ENCODE measurements at places on chromosomes 7 and 10.

DNA sequence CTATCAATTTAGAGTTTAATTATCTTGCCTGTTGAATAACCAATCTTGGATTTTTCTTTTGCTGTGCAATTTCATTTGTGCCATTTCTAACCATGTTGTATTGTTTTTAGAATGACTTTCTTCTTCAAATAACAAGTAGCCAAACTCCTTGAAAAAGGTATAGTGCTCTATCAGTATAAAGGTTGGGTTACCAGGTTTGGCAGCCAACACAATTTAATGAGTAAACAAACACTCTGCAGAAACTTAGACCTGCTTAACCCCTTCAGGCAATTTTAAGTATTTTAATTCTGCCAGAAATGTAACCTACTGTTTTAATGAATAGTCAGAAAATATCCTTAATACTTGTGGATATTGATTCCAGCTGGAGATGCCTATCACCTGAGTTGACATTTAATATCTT, 299.8 kb downstream of the ARL4A start:
- no peak for DNase-seq

GRCh38 chr10:116753759-116754158, 11.4 kb upstream of the HSPA12A start:
- DNase-seq = no peak

DNA sequence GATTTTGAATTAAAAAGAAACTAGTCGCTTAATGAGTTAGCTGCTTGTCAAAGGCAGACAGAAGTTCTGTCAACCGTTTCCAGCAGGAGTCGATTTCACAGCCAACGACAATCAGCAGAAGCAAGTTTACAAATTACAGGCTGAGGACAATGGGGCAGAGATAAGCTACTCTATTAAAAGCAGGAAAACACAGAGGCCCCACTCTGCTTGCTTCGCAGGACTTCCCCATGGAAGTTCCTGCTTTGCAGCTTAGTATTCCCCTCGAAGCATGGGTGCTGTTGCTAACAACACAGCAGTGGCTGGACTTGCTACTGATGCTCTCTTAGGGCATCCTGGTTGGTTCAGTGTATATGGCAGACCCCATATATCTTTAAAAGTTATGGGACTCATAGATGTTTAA, 50.8 kb upstream of the KLF6 start:
- DNase-seq = no peak

- no peak for DNase-seq
Measured at GRCh38 chr10:69884686-69885085, 83.0 kb downstream of the COL13A1 start.

- no peak for DNase-seq
Measured at GRCh38 chr10:28940158-28940888, 263.0 kb downstream of the BAMBI start.

GRCh38 chr7:143898810-143899209, 3.2 kb downstream of the TCAF1 start:
- DNase-seq = no peak

DNA sequence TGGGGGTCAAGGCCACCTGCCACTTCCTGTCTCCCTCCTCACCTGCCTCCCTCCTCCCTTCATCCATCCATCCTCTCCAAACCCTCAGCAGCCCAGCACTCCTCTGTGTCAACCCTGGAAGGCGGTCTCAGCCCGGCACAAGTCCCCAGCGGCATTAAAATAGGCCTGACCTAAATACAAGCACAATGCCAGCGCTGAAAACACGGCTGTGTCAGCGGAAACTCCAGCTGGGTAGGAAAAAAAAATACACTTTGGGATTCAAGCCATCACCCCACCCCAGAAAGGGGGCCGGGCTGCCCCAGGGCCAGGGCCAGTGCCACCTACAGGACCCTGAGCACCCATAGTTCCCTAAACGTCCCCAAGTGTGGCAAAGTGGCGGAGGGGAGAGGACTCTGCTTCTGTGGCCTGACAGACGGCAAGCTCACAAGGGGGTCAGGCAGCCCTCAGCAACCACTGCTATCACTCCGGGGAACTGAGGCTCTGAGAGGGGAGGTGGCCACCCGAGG, 22.7 kb upstream of the GTF2IRD1 start:
- DNase-seq = no peak

GRCh38 chr10:116737627-116738327, 4.6 kb downstream of the HSPA12A start:
- DNase-seq = no peak

DNA sequence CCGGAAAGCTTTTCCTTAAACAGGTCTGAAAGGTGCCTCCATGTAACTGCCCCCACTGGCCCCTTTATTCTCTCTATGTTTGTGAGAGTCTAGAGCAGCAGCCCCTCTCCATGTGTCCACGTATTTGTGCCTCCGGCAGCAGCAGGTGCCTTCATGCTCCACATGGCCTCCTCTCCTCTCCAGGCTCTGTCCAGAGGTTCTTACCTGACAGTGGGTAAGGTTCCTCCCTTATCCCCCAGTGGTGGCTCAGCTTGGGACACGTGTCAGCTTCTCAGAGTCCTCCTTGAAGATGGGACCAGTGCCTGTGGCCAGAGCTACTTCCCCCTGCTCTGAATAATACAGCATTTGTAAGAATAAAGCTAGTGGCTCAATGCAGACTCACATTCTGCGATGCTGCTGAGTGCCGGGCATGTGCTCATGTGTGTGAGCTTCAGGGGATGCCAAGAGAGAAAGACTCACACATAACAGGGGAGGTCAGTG, 7.9 kb downstream of the CALML3 start:
- DNase-seq = no peak

GRCh38 chr10:29030900-29031299, 258.0 kb upstream of the LYZL1 start:
- DNase-seq = no peak

DNA sequence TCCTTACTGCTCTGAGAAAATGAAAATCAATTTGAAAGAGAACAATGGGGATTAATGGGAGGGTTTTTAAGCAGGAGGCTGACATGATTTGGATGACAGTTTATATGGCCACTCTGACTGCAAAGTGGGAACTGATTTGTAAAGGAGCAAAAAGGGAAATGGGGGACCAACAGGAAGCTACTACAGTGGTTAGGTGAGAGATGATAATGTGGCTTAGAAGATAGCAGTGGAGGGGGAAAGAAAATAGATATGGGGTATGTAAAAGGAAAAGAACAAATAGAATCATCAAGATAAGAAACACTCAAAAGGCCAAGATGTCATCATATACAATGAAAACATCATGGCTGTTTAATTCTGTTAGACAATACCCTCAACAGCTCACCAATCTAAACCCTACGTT, 177.5 kb downstream of the ANK3 start:
- no peak for DNase-seq

GRCh38 chr7:2870471-2870931, 26.4 kb upstream of the GNA12 start:
- no peak for DNase-seq

- DNase-seq = no peak
Measured at GRCh38 chr10:102815790-102816549, 21.2 kb downstream of the CYP17A1 start.

DNA sequence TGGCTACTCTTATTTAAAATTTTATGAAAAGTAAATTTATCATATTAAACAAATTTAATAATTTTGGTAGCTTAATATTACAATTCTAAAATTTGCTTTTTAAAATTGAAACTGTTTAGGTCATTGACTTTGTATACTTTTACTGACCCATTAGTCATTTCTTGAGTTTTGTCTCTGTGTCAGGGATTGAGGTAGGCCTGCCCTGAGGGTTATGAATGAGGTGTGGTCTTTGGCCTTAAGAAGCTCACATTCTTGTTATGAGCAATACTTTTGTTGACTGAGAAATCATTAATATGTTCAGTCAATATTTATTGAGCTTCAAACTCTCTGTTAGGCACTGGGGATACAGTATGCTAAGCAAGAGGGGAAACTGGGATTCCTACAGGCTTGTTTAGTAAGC, 47.0 kb upstream of the RPA3 start:
- DNase-seq = no peak

DNA sequence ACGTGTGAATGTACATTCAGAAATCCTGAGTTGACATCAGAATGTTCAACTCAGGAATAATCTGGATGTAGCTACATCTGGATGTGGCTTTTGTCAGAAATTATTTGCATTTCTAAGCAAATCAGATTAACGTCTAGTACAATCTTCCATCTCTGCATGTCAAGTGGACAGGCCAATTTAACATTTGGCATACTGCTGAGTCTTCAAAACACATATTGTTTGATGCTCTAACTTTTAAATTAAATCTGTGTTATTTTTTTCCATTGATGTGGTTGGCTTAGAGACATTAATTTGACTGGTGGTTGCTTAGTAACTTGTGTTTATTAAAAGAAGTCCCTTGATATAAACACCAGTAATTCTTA, 3.4 kb downstream of the STAMBPL1 start:
- no peak for DNase-seq

DNA sequence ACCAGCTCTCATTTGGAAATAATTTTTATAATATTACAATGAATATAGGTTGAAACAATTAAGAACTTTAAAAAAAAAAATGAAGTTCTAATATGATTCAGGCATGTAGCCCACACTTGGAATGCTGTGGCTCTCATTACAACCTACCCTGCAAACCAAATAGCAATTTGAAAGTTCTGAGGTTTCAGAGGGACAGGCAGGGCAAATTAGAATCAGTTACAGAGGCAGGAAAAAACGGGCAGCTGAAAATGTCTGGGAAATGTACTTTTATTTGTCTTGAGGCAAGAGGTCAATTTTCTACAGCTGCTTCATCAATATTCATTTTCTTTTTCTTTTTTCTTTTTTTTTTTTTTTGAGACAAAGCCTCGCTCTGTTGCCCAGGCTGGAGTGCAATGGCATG, 95.3 kb downstream of the PIP4K2A start:
- DNase-seq = no peak

DNA sequence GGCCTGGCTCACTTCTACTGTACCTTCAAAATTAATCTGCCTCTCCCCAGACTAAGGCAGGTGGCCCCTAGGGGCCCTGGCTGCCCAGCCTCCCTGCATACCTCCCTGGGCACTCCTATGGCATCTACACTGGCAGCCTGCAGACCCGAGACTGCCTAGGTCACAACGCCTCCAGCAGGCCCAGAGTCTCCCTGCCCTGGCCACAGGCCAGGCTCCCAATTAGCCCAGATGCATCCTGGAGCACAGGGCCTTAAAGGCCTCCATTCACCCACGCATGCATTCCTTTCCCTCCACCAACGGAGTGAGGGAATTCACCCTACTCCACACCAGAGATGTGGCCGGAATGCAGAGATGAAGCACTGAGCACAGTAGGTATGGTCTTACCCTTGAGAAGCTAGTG, 1.9 kb downstream of the CHAT start:
- no peak for DNase-seq

DNA sequence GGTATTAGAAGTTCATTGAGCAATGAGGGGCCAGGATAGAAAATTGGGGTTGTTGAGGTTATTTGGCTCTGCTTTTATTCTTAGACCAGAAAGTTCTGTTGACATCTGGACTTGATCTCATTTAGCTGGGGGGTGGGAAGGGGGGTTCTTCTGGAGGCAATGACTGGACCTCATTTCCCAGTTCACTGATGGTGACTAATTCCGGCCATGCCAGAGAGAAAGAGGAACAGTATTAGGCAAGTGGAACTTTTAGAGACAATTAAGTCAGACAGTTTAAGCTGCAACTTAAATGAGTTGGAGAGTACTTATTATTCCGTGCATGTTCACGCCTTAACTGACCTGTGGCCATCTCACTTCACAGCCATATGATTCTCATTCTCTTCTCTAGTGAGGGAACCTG, 512.5 kb downstream of the REEP3 start:
- no peak for DNase-seq

- DNase-seq = no peak
Measured at GRCh38 chr7:123797673-123798531, 47.1 kb upstream of the HYAL4 start.

- DNase-seq = no peak
Measured at GRCh38 chr10:88901206-88901983, 21.4 kb downstream of the STAMBPL1 start.

GRCh38 chr10:14837003-14837756, 657 bp downstream of the CDNF start:
- no peak for DNase-seq

DNA sequence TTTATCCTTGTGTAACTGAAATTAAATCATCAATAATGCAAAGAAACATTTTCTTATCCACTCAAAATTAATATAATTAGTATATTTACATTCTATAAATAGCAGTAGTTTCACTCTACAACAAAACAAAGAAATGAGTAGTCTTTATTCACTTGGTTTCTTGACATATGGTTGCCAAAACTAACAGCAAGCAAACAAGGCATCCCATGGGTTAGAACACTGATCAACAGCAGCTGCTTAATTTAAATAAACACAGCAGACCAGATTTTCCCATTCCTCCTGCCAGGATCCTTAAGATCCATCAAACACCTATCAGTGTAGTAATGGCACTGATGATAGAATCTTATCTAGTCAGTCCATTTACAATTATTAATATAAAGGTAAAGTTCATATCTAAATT, 22.1 kb downstream of the NCAPG2 start:
- no peak for DNase-seq

DNA sequence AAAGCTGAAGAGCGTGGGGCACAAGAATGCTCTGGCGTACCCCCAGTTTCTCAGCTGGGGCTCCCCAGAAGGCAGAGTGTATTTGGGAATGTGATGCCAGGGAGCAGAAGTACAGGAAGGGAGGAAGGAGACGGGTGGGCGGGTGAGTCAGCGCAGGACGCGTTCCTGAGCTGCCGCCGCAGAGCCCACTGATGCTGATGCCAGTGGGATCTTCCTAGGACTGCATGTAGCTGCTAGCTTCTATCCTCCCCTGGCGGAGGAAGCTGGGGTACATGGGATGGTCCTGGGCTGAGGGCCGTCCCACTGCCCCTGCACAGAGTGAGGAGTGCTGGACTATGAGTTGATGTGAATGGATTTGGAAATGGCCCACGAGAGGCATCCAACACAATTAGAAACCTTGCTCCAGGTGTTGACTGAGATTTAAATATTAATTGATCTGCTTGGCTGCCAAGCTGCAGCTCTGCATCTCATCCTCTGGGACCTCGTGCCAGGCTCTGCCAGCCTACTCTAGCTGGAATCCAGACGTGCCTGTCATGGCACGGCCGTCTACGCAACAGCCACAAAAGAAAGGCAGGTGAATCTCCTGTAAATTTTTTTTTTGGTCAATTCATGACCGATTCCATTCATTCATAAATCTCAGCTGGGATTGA, 66.2 kb upstream of the RHEB start:
- no peak for DNase-seq

GRCh38 chr7:104848138-104848990, 165.6 kb upstream of the KMT2E start:
- DNase-seq = peak; percentile 4

- DNase-seq = no peak
Measured at GRCh38 chr7:85114342-85114741, 72.5 kb downstream of the SEMA3D start.

- DNase-seq = no peak
Measured at GRCh38 chr10:72306215-72306760, 32.6 kb downstream of the DDIT4 start.
